ENCODE measurements at places on chromosomes 16 and 17.

GRCh38 chr16:58046936-58047335 lies 21.4 kb downstream of the MMP15 start:
- DNase-seq = peak; percentile 26

DNA sequence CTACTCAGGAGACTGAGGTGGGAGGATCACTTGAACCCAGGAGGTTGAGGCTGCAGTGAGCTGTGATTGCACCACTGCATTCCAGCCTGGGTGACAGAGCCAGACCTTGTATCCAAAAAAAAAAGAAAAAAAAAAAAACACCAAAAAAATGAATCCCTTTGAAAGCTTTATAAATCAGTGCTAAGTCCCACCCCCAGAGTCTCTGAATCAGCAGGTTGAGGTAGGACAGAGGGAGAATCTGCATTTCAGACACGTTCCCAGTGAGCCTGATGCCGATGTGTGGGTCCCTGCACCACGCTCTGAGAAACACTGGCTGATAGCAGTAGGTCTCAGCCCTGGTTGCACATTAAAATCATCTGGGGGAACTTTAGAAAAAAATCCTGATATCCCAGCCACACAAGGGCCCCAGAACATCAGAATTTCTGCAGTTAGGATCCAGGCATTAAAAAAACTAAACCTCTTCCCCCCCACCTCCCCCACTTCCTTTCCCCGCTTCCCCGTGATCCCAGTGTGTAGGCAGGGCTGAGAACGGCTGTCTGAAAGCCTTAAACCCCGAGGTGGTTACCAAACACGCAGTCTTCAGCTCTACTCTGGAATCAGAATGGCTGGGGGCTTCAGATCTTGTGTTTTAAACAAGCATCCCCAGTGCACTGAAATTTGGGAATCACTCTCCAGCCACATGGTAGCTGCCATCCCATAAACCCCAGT lies 27.3 kb upstream of the GPRC5B start:
- no peak for DNase-seq

DNA sequence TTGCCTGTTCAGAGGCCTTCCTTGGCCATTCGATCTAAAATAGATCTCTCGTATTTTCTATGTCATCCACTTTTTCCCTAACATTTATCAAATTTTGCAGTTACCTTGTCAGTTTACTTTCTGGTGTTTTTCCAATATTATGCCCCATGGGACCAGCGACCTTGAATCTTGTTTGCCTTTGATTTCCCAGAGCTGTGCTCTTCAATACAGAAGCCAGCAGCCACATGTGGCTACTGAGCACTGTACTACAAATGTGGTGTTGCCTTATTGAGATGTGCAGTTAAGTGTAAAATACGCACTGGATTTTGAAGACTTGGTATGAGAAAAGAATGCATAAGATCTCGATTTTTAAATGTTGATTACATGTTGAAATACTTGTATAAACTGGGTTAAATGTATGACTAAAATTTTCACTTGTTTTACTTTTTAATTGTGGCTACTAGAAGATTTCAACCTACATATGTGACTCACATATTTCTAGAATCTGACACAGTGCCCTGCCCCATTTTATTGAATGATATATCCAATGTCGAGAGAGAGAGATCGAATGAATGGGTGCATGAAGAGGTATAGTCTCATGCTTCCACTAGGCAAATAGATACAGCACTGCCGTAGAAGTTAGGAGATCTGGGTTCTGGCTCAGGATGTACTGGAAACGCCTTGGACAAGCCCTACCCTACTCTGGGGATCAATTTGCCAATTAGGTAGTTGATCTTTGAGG lies 824 bp upstream of the PSME3 start:
- DNase-seq = no peak

DNA sequence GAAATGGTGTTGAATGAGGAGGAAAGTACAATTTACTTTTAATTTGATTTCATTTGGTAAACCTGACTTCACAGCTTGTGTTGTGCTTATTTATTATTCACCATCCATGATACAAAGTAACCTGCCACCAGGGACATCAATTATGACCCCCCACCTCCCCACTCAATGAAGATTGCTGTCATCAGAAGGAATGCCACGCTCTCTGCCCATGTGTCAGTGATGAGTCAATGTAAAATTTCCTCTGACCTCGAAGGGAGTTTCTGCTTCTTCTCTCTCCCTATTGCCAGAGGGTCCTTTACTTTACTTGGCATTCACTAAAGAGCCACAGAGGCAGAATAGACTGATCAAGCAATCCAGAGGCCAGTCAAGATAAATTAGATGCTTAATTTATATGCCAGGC lies 759.7 kb downstream of the CDH11 start:
- DNase-seq = no peak

- DNase-seq = no peak
Observed at GRCh38 chr16:57677622-57678369, 9.7 kb downstream of the ADGRG3 start.

DNA sequence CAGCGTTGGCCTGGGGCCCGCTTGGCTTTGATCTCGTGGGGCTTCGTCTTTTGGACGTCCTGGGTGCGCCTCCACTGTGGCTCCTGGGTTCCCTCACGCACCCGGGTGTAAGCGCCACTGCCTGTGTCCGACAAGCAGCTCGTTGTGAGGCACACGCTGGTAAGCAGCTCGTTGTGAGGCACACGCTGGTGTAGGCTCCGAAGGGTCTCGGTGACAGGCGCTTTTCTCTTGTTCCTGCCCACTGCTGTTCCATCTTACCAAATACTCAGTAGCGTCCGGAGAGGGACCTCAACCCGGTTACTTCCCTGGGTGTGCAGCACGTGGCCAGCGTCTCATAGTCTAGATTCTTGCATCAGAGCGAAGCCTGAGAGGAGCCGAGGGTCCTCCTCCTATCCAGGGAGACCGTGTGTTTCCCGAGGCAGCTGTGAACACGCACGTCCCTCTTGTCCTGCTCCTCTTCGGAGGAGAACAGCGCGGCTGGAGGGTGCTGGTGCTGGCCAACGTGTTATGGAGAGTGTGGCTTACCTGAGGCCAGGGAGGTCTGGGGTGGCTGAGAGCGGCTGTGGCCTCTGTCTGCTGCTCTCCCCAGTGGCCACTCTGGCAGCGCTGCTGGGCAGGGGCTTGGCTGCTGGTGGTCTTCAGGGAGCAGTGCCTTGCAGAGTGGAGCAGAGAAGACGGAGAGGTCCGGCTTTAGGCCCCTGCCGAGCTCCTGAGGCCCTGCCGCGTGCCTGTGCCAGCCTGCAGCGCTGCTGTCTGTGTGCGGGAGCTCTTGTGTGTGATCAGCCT lies 32.1 kb upstream of the ZNF750 start:
- DNase-seq = no peak

- DNase-seq = peak; percentile 90
Observed at GRCh38 chr16:78770353-78771091, 671.1 kb downstream of the WWOX start.

DNA sequence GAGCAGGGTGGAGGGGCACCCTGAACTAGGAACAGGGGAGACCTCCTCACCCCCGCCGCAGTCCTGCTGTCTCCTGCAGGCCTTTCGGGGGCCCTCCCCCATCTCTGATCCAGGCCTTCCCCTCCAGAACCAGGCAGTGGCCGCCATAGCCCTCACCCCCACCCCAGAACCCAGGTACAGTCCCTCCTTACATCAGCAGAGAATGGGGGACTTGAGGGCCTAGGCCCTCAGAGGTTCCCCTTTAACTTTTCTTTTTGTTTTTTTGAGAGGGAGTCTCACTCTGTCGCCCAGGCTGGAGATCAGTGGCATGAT lies 4.3 kb upstream of the HAP1 start:
- DNase-seq = no peak

DNA sequence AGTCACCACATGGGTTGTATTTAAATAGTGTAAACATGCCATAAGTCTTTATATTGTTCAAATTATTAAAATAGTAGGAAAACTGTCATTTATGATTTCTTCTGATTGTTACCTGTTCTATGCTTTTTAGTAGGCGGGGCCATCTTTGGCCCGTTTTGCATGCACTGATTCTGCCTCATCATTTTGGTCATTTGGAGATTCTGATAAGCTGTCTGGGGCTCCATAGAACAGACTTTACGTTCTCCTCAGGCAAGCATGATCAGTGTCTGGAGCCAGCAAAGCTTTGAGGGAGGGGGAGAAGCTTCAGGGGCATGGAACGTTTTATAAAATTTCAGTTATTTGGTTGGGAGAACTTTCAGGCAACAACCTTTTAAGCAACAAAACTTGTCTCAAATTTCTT lies 8.8 kb downstream of the NDEL1 start:
- DNase-seq = no peak

GRCh38 chr17:77810536-77810935 lies 148.0 kb upstream of the TNRC6C start:
- no peak for DNase-seq

GRCh38 chr16:52174168-52174567 lies 372.8 kb downstream of the TOX3 start:
- DNase-seq = no peak

DNA sequence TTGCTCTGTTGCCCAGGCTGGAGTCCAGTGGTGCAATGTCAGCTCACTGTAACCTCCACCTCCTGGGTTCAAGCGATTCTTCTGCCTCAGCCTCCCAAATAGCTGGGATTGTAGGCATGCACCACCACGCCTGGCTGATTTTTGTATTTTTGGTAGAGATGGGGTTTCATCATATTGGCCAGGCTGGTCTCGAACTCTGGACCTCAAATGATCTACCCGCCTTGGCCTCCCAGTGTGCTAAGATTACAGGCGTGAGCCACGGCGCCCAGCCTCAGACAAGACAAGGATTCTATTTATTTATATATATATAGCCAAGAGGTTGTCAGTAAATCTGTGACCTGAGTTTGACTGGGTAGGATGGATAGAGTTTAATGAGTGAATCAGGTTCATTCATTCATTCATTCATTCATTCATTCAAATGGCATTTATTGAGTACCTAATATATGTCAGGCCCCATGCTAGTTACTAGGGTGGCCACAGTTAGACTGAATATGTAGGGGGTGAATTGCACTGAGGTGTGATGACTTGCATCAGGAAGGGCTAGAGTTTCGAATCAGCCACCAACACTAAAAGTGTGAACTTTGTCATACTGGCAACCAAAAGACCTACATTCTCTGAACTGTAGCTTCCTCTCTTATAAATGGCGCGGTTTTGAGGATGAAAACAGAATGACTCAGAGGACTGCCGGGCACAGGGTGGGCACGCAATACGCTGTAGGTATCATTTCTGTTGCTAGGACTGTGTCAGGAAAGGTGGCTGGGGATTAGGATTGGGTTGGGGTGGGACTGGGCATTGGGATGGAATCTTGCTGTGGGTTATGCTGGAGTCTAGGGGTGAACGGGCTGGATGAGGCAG lies 37.8 kb downstream of the ITGAE start:
- no peak for DNase-seq
